ENCODE measurements at places on chromosomes 12 and 14. TPM values are rescaled to one million over a fixed set of nuclear protein-coding genes. Genes with fewer than 3 reads are reported as not detected.

Gene RPL10L
- total RNA-seq: not detected

Gene CAPZA3
- not detected for total RNA-seq

Gene TSPAN9
- total RNA-seq: 0.67 TPM

Gene SDS
- total RNA-seq: 1.5 TPM

Gene HOXC6
- total RNA-seq: not detected

Gene MOAP1
- total RNA-seq: 39.0 TPM

Gene POU6F1
- total RNA-seq: 79.8 TPM

Gene KLRG1
- total RNA-seq: 51.2 TPM

Gene PZP
- total RNA-seq: not detected

Gene SPIC
- total RNA-seq: not detected

Gene AQP6
- not detected for total RNA-seq

Gene IGFBP6
- not detected for total RNA-seq

Gene ARHGAP9
- 278 TPM for total RNA-seq

Measured in CD4-positive, alpha-beta memory T cell (primary cell).